ENCODE measurements at places on chromosomes 3 and 15.

DNA sequence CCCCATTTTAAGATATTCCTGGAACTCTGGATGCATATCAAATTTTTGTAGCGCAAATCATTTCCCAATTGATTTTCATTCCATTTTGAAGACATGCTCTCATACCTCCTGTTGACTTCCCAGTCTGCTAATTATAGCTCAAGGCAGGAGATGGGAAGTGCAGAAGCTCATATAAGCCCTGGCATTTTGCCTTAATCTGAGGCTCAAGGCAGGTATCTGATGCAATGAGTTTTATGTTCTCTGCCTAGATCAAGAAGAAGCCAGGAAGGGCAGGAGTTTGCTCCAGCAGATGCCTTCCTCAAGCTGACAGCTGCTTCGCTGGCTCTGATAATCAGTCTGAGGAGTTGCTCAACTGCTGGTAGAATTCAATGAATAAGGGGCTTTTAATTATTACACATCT is 65.6 kb upstream of the NEDD4 start:
- no peak for DNase-seq

DNA sequence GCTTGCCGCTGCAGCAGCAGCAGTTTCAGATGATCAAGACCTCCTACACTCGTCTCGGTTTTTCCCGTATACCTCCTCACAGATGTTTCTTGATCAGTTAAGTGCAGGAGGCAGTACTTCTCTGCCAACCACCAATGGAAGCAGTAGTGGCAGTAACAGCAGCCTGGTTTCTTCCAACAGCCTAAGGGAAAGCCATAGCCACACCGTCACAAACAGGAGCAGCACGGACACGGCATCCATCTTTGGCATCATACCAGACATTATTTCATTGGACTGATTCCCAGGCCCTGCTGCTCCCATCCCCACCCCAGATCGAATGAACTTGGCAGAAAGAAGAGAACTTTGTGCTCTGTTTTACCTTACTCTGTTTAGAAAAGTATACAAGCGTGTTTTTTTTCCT is 17.6 kb downstream of the CALML4 start:
- peak; percentile 55 for DNase-seq

DNA sequence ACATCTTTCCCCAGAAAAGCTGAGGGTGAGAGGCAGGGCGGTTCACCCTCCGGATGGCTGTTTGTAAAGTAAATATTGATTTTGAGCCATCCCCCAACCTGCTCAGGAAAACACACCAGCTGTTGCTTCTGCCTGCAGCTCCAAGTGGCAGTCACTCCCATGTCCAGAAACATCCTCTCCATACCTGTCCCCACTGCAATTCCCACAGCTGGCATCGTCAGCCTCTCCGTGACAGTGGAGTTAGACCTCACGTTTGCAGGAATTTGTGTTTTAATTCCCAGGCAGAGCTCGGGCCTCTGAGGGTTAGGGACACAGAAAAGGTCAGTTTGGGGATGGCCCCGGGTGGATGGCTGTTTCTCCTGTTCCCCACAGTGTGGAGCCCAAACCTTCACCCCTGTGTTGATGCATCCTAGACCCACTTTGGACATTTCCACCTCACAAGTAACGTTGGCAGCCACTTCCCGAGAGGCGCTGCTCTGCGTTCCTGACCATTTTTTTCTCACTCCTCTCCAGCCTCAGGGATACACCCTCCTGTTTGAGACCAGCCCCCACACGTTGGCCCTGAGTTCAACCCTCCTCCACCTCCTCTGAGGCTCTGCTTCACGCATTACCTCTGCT is 11.8 kb upstream of the FAM174B start:
- DNase-seq = peak; percentile 78

- no peak for DNase-seq
Observed at GRCh38 chr3:99071096-99071495, 169.6 kb upstream of the DCBLD2 start.

- peak; percentile 50 for DNase-seq
Observed at GRCh38 chr3:99875581-99875928, 57.9 kb downstream of the CMSS1 start.

DNA sequence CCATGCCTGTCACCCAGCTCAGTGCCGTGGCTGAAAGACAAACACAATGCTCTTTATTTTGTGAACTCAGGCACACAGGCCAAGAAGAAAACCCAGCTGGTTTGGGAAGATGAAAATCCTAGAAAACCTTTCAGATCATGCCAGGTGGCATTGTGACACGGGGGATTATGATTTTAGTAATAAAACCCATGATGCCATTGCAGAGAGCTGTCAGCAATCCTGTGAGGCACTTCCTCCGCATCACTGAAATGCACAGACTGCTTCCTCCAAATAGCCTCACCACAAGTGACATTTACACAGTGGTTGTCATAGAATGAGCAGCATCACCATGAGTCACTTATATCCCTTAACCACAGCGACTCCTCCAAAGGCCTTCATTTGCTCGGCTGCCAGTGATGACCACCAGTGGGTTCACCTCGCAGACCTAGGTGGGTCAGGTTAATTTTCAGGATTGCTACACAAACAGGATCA is 22.7 kb downstream of the ABHD6 start:
- DNase-seq = no peak

- no peak for DNase-seq
Observed at GRCh38 chr3:100838157-100838556, 128.9 kb downstream of the TFG start.

Measured in NCI-H1092 treated with DMSO at 0.1 percent for 48 hours (cell line).